ENCODE measurements at places on chromosomes 12 and 14.

DNA sequence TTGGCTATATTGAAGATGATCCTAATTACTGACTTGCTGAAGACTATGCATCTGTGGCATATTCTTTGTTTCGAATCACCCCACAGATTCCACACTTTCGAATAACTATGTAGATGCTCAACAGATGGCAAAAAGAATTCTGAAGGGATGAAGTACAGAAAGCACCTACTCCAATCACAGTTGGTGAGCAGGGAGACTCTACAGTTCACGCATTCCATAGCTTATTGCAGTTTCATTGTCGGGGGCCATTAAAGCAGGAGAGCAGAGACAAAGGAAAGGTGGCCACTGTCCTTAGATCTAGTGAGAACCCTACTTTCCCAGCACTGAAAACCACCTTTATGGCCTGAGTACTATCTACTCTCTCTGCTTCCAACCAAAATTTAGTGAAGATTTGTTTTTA is 191.9 kb downstream of the STXBP6 start:
- H3K4me1 ChIP-seq, result peaks cover 28% of the 10 kb centered on the region
- H3K27me3 ChIP-seq, result no peaks in the 10 kb centered on the region

DNA sequence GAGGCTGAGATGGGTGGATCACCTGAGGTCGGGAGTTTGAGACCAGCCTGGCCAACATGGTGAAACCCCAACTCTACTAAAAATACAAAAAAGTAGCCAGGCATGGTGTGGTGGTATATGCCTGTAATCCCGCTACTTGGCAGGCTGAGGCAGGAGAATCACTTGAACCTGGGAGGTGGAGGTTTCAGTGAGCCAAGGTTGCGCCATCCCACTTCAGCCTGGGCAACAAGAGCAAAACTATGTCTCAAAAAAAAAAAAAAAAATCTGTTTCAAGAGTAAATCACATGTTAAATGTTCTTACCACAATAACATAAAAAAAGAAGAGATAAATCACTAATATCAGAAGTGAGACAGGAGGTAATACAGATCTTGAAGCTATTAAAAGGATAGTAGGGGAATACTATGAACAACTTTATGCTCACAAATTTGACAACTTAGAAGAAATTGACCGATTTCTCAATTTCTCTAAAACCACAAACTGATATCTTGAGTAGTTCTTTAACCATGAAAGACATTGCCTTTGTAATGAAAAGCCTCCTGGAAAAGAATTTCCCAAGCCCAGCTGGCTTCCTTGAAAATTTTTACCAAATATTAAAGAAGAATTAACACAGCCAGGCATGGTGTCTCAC is 37.7 kb downstream of the TAOK3 start:
- no peaks in the 10 kb centered on the region for H3K27me3 ChIP-seq
- H3K4me1 ChIP-seq, result no peaks in the 10 kb centered on the region
- no peak overlapping the region for H3K27ac ChIP-seq

GRCh38 chr12:59972905-59973304 is 377.1 kb downstream of the SLC16A7 start:
- H3K4me3 ChIP-seq, result no peak overlapping the region
- H3K4me1 ChIP-seq, result no peaks in the 10 kb centered on the region

GRCh38 chr14:68404652-68405183 is 388.1 kb downstream of the ZFP36L1 start:
- H3K27me3 ChIP-seq, result no peaks in the 10 kb centered on the region
- H3K27ac ChIP-seq, result peak overlapping the region; percentile 34
- DNase-seq, result peak; percentile 43
- no peak overlapping the region for H3K4me3 ChIP-seq
- H3K4me1 ChIP-seq, result peaks cover 49% of the 10 kb centered on the region
- H3K36me3 ChIP-seq, result no peaks in the 10 kb centered on the region

DNA sequence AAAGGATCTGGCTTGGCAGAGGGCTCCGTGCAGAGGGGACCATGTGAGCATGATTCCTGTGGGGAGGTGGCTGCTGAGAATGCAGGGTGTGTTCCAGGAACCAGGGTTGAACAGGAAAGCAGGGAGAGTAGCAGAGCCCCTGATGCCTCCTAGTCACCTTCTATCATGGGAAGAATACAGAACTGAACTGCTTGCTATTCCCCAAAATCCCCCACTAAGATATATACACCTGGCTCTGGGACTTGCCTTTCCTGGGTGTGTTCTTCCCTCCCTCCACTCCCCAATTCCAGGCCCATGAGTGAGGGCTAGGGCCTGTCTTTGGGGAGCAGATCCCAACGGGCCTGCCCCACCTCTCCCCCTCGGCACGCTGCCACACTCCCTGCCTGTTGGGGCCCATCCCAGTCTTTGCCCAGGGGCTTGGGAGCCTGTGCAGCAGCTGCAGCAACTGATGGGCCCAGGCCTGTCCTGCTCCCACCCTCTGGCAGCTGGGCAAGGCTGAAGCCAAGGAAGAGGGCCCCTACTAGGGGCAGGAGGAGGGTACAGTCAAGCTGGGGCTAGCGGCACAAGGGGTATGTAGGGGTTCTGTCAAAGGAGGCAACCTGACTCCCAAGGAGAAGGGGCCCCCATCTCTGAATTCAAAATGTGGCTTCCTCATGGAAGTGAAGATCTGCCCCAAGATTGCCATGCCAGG is 3.2 kb downstream of the AJUBA start:
- H3K27me3 ChIP-seq, result no peaks in the 10 kb centered on the region
- no peak for DNase-seq
- no peaks in the 10 kb centered on the region for H3K36me3 ChIP-seq

All from thyroid gland (tissue), 4 donors.